NCI-H1436 treated with DMSO at 0.1 percent for 48 hours (cell line): ENCODE measurements at places on chromosomes 3 and 15.

DNA sequence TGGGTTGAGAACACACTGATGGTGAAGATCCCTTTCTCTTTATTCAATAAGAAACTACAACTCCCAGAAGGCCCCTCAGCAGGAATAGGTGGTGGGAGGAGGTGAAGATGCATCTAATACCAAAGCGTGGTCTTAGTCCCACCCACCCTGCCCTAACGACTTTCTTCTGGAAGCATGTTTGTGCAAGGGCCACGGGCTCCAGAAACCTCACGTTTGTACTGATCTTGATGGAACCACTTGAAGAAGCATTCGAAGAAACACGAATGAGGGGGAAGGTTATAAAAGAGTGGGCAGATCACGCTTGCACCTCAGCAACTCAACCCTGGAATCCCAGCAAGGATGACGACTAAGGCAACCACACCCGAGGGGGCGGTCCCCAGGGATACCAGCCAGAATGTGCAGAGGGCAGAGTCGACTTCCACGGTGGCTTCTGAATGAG lies 10.6 kb upstream of the SLC25A36 start:
- DNase-seq = no peak

GRCh38 chr3:76138921-76139320 lies 353.6 kb upstream of the ZNF717 start:
- no peak for DNase-seq

DNA sequence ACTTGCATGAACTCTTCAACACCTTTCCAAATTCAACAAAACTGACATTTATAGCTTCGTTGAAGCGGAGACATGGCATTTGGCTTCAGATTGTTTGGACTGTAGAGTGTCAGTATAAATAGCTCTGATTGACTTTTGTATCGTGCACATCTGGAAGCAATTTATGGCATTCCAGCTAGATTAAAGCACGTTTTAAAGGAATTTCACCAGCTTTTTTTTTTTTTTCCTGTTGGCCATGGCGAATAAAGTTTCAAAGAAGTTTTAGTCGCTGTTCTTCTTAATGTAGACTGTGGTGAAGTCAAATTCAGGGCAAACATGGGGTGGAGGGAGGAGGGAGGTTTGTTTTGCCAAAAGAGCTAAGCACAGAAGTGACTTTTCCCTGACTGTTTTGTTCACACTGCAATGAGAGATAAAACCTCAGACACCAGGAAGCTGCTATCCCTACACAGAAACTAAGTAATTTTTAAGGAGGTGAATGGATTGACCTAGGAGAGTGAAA lies 391.0 kb upstream of the RARB start:
- DNase-seq = no peak

- DNase-seq = no peak
Measured at GRCh38 chr3:63193647-63194046, 84.5 kb upstream of the SYNPR start.

DNA sequence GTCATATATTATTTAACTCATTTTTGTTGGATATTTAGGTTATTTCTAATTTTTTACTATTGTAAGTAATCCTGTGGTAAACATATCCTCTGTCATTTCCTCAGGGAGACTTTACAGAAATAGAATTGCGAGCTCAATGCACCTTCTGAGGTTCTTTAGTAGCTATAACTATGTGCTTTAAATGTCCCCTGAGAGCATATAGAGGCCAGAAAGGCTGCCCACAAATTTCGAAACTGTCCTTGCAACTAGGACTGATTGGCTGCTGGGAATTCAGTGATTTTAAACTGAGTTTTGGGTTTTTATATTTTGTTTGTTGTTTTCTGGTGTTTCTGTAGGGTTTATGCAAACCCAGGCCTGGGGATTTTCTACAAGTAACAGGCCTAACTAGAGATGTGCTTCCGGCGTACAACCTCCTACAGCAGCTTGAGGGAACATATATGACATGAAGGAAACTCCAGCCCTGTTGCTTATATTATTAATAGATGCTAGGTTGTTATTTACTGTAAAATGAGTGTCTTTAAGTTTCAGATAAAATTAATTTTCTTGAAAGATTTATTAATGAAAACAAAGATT lies 29.1 kb upstream of the P4HTM start:
- DNase-seq = no peak

DNA sequence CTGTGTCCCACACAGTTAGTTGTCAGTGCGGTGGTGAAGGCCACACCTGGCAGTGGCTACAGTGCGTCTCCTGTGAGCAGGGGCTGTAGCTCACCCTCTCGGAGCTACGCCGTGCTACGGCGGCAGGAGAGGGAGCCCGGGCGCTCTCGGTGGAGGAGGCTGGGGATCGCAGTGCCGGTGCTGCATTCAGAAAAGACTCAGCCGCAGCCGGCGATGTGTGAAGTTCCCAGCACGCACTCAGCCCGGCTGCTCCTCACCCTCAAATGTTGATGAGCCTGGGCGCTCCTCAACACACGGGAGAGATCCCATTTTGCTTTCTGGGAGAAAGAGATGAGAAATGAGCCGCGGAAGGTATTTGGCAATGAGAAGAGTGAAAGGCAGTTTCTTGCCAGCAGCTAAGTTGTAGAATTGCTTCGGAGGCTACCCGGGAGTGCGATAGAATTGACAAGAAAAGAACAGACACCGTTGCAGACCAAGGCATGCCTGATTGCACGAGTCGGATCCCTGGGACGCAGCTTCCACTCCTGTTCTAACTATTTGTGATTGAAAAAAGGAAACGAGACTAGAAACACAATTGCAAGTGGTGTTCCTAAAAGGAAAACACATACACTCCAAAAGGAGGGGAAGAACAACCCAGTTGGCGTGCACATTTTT lies at the start of gene UNC13C:
Gene UNC13C (plus strand): TSS at position 189 of the 654 bp plus-strand sequence. CDS start 34,463 bp downstream, outside the sequence.
- no peak for DNase-seq
